Right atrium auricular region (tissue), 2 donors: ENCODE measurements at places on chromosomes 4 and X. TPM values are rescaled to one million over a fixed set of nuclear protein-coding genes. Genes with fewer than 3 reads are reported as not detected.

- DNase-seq: no peak
Observed at GRCh38 chr4:54852602-54853001, 194.8 kb downstream of the KIT start.

- no peak for DNase-seq
Observed at GRCh38 chr4:7481227-7481626, 46.5 kb upstream of the PSAPL1 start.

DNA sequence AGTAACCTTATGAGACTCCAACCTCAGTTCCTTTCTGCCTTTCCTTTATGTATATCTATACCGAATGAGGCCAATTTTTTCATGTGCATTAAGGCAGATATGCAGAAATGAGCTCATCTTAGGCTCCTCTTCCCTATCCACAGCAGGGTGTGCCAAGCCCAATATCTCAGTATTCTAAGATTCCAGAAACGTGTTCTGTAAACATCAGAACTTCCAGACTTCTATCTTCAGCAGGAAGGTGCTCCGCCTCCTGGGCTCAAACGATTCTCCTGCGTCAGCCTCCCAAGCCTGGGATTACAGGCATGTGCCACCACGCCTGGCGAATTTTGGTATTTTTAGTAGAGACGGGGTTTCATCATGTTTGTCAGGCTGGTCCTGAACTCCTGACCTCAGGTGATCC is 31.0 kb upstream of the CCNG2 start:
- DNase-seq: no peak

Gene CENPI
- 0.16 TPM for total RNA-seq

Gene AFM
- not detected for total RNA-seq

DNA sequence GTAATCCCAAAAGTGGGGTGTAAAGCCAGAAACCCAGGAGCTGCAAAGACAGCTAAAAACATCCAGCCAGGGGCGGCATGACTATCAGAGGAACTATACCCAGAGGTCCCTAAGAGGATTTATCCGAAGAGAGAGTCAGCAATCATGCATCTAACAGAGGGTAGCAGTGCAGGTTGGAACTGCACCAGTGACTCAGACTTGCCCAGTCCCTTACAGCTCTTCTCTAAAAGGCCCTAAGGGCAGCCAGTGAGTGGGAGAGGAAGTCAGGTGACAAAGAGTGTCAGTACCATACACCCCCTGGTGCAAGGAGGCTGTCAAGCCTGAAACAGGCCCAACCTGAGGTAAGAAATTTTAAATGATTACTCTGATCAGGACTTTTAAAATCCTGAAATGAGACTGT is 88.1 kb downstream of the CAMK2D start:
- DNase-seq: no peak

Gene SMIM43
- not detected for total RNA-seq

- DNase-seq: no peak
Observed at GRCh38 chrX:39421006-39421405, 619.7 kb downstream of the MID1IP1 start.
